Activated T-cell treated with anti-CD3 and anti-CD28 coated beads, Interleukin-2, amount 50 U/mL, for 72 hours (primary cell): ENCODE measurements at places on chromosomes 3 and 15.
A peak's percentile ranks its signal among the peaks of the same experiment; 100 is the strongest.

GRCh38 chr3:107752202-107752990 lies 229.6 kb downstream of the BBX start:
- no peak for DNase-seq
- no peak overlapping the region for H3K4me3 ChIP-seq
- no peak overlapping the region for H3K27ac ChIP-seq

GRCh38 chr15:57528940-57529565 lies 62.7 kb upstream of the MYZAP start:
- DNase-seq: no peak
- peaks cover 12% of the 10 kb centered on the region for H3K27me3 ChIP-seq

DNA sequence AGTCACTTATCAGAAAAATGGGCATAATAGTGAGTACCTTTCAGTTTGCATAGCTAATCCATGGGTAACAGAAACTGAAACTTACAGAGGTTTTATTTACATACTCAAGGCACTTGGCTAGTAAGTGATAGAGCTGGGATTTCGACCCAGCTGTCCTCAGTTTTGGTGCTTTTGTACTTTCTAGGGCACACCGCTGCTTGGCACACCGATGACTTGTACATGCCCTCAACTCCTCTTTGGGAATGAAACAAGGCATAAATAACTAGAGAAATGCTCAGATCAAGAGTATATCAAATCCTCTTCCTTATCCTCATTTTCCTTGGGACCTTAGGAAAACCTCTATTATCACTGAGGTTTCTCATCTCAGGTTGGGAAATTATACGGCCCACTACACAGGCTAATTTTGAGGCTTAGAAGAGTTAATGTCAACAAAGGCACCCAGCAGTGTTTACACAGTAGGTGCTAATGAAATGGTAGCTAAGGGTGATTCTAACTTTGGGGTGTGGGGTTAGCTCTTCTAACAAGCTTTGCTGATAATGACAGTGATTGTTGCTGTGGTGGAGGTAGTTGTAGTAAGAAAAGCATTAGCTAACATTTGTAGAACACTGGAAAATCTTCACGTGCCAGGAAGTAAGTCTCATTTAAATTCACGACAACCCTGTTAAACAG lies 20.3 kb upstream of the DGKG start:
- H3K27ac ChIP-seq: no peak overlapping the region
- no peak overlapping the region for H3K4me3 ChIP-seq
- H3K4me1 ChIP-seq: peaks cover 51% of the 10 kb centered on the region
- no peak for DNase-seq
- H3K27me3 ChIP-seq: peaks cover 34% of the 10 kb centered on the region

DNA sequence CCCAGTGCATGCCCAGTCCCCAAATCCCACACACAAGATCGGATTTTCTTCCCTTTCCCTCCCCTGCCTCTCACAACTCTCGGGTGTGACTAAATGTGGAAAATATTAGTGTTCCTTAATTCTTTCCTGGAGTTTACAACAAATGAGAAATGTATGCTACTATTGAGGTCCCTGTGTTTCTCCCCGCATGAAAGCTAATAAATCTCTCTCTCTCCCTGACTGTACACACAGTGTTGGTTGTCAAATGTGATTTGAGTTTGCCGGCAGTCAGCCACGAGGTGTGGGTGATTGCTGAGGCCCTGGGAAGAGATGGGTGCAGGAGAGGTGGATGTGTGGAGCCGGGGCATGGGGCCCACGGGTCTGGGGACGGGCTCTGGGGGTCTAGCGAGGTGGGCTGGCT lies 161.4 kb upstream of the IQSEC1 start:
- H3K27me3 ChIP-seq: peaks cover 8% of the 10 kb centered on the region
- H3K27ac ChIP-seq: no peak overlapping the region
- peaks cover 20% of the 10 kb centered on the region for H3K4me1 ChIP-seq
- no peak overlapping the region for H3K4me3 ChIP-seq
- no peak for DNase-seq
- no peaks in the 10 kb centered on the region for H3K36me3 ChIP-seq

- H3K27me3 ChIP-seq: peaks cover 5% of the 10 kb centered on the region
- H3K4me1 ChIP-seq: no peaks in the 10 kb centered on the region
- no peak for DNase-seq
- H3K27ac ChIP-seq: no peak overlapping the region
- H3K36me3 ChIP-seq: no peaks in the 10 kb centered on the region
- no peak overlapping the region for H3K4me3 ChIP-seq
These were observed 107.5 kb upstream of the NR2F2 start for GRCh38 chr15:96222981-96223380.

GRCh38 chr3:113103588-113103987 lies 107.8 kb upstream of the BOC start:
- H3K36me3 ChIP-seq: no peaks in the 10 kb centered on the region
- H3K27ac ChIP-seq: no peak overlapping the region
- H3K4me1 ChIP-seq: peaks cover 6% of the 10 kb centered on the region
- no peak for DNase-seq

DNA sequence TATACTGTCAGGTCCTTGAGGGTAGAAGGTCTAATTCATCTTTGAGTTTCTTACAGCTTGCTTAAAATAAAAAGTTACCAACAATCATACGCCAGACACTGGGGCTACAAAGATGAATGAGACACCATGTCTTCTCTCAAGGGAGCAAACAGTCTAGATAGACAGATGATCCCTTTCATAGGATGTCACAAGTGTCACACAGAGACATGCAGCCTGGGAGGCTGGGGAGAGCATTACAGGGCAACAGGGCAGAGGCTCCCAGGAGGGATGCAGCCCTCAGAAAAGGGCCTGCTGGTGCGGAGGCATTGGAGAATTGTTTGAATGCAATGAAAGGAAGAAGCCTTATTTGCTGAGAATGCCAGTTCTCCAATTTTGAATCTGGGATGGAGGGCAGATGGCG lies 39.0 kb downstream of the DRD3 start:
- no peak for DNase-seq
- H3K27ac ChIP-seq: no peak overlapping the region
- H3K4me3 ChIP-seq: no peak overlapping the region

DNA sequence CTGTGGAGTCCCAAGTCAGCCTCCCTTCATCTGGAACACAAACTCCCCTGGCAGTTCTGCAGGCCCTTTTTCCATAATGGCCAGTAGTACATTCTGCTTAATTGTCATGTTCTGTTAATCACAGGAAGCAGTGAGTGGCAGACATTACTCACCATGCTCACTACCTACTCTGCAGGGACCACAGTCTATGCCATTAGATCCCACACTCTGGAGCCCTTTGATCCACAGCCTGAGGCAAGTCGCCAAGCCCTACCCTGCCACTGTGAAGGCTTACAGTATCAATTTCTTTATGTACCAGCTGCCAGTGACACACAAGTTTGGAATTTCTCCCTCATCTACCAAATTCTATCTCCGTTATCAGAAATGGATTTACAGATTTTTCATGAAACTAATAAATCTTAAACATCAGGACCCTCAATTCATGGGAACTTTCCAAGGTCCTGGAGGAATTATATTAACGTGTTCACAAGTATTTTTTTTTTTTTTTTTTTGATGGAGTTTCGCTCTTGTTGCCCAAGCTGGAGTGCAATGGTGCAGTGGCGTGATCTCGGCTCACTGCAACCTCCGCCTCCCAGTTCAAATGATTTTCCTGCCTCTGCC lies 20.6 kb upstream of the WWTR1 start:
- peaks cover 5% of the 10 kb centered on the region for H3K4me1 ChIP-seq
- H3K4me3 ChIP-seq: no peak overlapping the region
- H3K36me3 ChIP-seq: no peaks in the 10 kb centered on the region
- H3K27me3 ChIP-seq: peaks cover 28% of the 10 kb centered on the region
- H3K27ac ChIP-seq: no peak overlapping the region

GRCh38 chr15:89498574-89498906 lies 2.2 kb upstream of the RHCG start:
- H3K4me3 ChIP-seq: no peak overlapping the region
- DNase-seq: no peak
- H3K27ac ChIP-seq: no peak overlapping the region
- no peaks in the 10 kb centered on the region for H3K36me3 ChIP-seq
- no peaks in the 10 kb centered on the region for H3K4me1 ChIP-seq

GRCh38 chr3:51706788-51707731 lies at the start of gene GRM2:
GRM2 (plus strand) TSS chr3:51707068; CDS start chr3:51708984, 1,916 bp downstream.
- H3K27ac ChIP-seq: no peak within 1 kb of the TSS
- peak; percentile 37 for DNase-seq
- peak within 1 kb of the TSS; percentile 29 for H3K4me3 ChIP-seq

DNA sequence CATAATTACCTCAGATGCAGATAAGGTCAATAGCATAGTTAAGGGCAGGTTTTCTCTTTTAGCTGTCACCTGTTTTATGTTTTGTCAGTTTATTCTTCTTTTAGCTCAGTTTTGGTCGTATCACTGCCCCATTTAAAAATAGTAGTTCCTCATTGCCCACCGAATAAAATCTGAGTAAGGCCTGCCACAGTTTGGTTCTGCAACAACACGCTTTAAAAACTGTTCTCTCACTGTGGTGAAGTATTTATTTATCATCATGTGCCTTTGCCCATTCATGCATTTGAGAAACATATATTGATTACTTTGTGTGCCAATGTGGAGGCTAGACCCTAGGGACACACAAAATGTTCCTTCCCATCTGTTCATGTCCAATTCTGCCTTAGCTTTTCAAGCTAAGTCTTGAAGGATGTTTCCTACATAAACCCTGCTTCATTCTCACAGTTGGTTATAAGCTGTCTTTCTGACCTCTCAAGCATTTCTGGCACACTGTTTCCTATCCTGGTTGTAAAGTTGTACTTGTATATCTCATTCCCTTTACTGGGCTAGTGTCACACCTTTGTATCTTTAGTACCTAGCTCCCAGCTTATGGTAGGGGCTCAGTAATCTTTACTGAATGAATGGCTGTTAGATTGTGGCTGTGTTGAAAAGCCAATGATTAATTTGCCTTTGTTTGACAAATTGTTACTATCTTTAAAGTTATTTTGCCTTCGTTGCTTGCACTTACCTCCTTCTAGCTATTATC lies 23.9 kb downstream of the AKAP13 start:
- no peak for DNase-seq
- peaks cover 84% of the 10 kb centered on the region for H3K4me1 ChIP-seq
- H3K27ac ChIP-seq: peak overlapping the region; percentile 95
- H3K27me3 ChIP-seq: no peaks in the 10 kb centered on the region
- H3K36me3 ChIP-seq: peaks cover 3% of the 10 kb centered on the region

DNA sequence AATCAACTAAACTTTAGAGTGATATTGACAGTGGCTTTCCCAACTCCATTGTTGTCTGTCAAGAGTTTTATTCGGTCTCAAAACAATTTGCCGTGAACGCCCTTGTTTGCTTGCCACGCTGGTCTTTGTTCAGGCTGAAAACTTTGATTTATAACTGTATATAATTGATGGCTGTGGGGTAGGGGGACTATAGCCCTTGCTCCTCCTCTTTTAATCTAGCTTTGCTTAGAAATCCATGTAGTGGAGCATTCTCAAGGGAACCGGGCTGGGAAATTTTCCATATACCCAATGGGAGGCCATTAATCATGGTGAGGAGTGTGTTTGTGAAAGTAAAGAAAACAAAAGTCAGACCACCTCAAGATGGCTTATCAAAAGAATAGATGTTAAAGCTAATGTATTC lies 339.8 kb upstream of the RARB start:
- DNase-seq: no peak
- H3K36me3 ChIP-seq: no peaks in the 10 kb centered on the region
- H3K4me1 ChIP-seq: no peaks in the 10 kb centered on the region
- no peaks in the 10 kb centered on the region for H3K27me3 ChIP-seq
- H3K27ac ChIP-seq: no peak overlapping the region
- no peak overlapping the region for H3K4me3 ChIP-seq

DNA sequence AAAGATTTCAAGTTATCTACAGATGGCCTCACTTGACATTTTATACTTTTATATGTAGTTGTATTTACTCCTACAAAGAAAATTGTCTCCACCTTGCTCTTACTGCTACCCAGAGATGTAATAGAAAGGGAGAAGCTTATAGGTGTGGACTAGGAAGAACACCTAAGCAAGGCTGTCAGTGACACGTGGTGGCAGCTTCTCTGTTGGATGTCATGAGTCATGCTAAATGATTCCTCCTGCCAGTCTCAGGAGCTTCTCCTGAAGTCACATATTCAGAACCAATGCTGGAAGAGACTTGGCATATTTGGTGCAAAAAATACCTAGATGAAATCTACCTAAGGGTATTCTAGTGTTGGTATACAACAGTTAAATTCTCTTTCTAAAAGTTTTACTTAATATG lies 184.7 kb downstream of the LRRC3B start:
- DNase-seq: no peak
- H3K4me1 ChIP-seq: no peaks in the 10 kb centered on the region
- H3K27ac ChIP-seq: no peak overlapping the region
- H3K36me3 ChIP-seq: no peaks in the 10 kb centered on the region
- H3K27me3 ChIP-seq: no peaks in the 10 kb centered on the region
- H3K4me3 ChIP-seq: no peak overlapping the region

DNA sequence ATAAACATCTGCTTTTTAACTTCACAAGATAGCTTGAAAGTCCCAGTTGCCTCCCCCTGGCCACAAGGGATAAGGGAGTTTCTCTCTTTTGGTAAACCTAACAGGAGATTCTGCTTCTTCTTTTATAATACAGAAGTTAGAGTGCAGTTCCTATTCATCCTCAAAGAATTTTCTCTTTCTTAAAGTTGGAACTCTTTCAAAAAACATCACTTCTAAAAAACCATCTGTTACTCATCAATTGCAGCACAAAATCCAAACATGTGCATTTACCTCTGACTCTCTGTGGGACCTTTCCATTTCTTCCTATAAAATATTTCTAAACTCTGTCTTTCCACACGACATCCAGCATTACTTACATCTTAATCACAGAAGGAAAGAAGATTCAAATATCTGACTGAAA lies 5.1 kb downstream of the DPH6 start:
- no peak for DNase-seq
- H3K27me3 ChIP-seq: no peaks in the 10 kb centered on the region
- H3K27ac ChIP-seq: no peak overlapping the region
- no peak overlapping the region for H3K4me3 ChIP-seq

- peak overlapping the region; percentile 83 for H3K4me3 ChIP-seq
- DNase-seq: peak; percentile 70
- no peaks in the 10 kb centered on the region for H3K27me3 ChIP-seq
- no peaks in the 10 kb centered on the region for H3K36me3 ChIP-seq
- peaks cover 79% of the 10 kb centered on the region for H3K4me1 ChIP-seq
These were observed 30.2 kb upstream of the USP3 start for GRCh38 chr15:63473999-63474809.

DNA sequence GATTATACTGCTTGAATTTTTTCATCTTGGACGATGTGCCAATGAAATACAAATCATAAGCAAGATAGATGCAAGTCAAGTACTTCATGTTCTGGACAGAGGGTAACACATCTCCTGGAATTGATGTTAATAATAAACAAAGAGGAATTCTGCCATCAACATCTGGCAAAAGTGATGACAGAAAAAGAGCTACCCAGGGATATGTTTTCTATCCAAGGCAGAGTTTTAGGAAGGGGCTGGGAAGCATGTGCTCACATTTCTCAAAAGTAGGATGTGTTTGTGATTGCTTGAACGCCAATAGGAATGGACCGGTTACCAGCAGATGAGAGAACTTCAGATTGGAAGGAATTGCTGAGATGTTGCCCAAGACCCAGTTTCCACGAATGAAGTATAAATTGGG lies 242.6 kb upstream of the AGTR1 start:
- H3K36me3 ChIP-seq: no peaks in the 10 kb centered on the region
- H3K4me3 ChIP-seq: no peak overlapping the region
- no peak for DNase-seq
- H3K27me3 ChIP-seq: no peaks in the 10 kb centered on the region
